ENCODE measurements at places on chromosomes 16 and 17. TPM values are rescaled to one million over a fixed set of nuclear protein-coding genes. Genes with fewer than 3 reads are reported as not detected.

DNA sequence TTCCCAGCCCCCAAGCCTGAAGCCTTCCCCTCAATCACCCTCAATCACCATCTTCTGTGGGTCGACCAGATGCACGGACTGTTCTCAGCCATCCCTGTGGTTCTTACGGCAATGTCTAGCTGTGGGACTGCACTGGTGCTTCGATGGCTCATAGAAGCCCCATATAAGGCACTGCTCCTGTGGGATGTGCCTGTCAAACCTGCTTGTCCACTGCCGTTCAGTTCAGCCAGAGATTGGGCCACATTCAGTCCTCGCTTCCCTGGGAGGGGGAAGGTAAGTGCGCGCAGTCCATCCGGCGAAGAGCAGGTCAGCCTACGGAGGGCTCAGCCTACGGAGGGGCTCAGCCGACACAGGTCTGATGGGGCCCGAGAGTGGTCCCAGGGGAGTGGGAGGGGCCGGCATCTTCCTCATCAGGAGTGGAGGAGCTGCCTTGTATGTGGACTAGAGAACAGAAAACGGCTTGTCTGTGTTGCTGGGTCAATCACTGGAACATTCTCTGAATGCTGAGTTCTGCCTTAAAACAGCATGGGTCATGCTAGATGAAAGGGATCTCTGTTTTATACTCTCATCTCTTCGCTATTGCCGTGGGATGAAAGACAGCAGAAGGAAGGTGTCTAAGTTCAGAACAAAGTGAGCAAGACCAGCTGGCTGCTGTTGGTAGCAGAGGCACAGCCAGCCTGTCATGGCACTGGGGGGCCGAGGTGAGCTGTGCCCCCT lies at the start of gene CARD14:
TSS of gene CARD14 (plus strand) at position 247 of the 717 bp plus-strand sequence. CDS start 11,409 bp downstream, outside the sequence.
- no peak for DNase-seq

DNA sequence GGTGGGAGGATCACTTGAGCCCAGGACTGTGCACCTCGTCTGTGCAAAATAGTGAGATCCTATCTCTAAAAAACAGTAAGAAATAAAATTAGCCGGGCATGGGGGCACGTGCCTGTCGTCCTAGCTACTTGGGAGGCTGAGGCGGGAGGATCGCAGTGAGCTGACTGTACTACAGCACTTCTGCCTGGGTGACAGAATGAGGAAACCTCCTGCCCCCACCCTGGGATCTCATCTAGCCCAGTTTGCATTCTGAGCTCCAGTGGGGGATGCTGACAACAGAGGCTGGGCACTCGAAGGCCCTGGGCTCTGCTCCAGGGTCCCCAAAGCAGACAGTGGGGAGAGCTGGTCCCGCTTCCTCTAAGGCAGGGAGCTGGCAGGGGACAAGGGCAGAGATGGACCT lies 7.1 kb downstream of the NAGPA start:
- DNase-seq, result no peak

GRCh38 chr17:50137042-50137441 lies 7.1 kb upstream of the SAMD14 start:
- DNase-seq, result no peak

GRCh38 chr17:13484020-13484419 lies 117.7 kb downstream of the HS3ST3A1 start:
- no peak for DNase-seq

Gene PABPN1L
- not detected for total RNA-seq

Gene ATP2A3
- total RNA-seq, result 298 TPM

Gene ATP2A1
- 1.7 TPM for total RNA-seq

Gene GNG13
- not detected for total RNA-seq

Gene OTOP2
- not detected for total RNA-seq

Measured in T-helper 17 cell (primary cell).